Esophagus squamous epithelium (tissue), 5 donors: ENCODE measurements at places on chromosomes 7 and 10. TPM values are rescaled to one million over a fixed set of nuclear protein-coding genes. Genes with fewer than 3 reads are reported as not detected.

GRCh38 chr7:142248166-142249160 is 9.4 kb downstream of the PRSS58 start:
- H3K36me3 ChIP-seq, result no peaks in the 10 kb centered on the region
- no peaks in the 10 kb centered on the region for H3K27me3 ChIP-seq
- no peak overlapping the region for H3K27ac ChIP-seq
- no peak for DNase-seq
- H3K4me1 ChIP-seq, result no peaks in the 10 kb centered on the region

GRCh38 chr7:43632746-43633145 is 49.8 kb downstream of the STK17A start:
- no peaks in the 10 kb centered on the region for H3K4me1 ChIP-seq
- no peak for DNase-seq
- no peak overlapping the region for H3K4me3 ChIP-seq
- peaks cover 6% of the 10 kb centered on the region for H3K36me3 ChIP-seq

GRCh38 chr10:111830359-111830758 is 353.2 kb downstream of the GPAM start:
- peaks cover 6% of the 10 kb centered on the region for H3K4me1 ChIP-seq
- DNase-seq, result no peak
- no peak overlapping the region for H3K27ac ChIP-seq
- no peak overlapping the region for H3K4me3 ChIP-seq
- H3K27me3 ChIP-seq, result no peaks in the 10 kb centered on the region

DNA sequence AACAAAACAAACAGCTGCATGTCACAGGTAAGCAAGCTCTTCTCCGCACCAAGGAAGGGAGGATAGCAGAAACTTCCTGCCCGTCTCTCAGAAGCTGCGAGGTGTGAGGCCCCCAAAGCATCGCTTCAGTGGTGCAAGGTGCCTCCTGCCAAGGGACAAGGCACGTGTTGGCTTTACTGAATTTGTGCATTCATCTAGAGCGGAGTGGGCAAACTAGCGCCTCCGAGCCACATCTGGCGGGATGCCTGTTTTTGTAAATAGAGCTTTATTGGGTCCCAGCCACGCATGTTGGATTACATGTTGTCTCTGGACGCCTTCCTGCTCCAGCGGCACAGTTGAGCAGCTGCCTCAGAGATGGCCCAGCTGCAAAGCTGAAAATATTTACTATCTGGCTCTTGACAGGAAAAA is 27.7 kb downstream of the PHYH start:
- H3K36me3 ChIP-seq, result no peaks in the 10 kb centered on the region
- no peaks in the 10 kb centered on the region for H3K27me3 ChIP-seq
- no peak overlapping the region for H3K27ac ChIP-seq
- DNase-seq, result no peak
- no peak overlapping the region for H3K4me3 ChIP-seq

C10orf143 gene
- total RNA-seq, result 0.44 TPM

NME8 gene
- total RNA-seq, result not detected

IL6 gene
- total RNA-seq, result not detected

NOC3L gene
- total RNA-seq, result 11.3 TPM

BLVRA gene
- 83.2 TPM for total RNA-seq

PSD gene
- total RNA-seq, result 1.1 TPM
